HCT116 (cell line): ENCODE measurements at places on chromosomes 1 and 21.
A peak's percentile ranks its signal among the peaks of the same experiment; 100 is the strongest.

DNA sequence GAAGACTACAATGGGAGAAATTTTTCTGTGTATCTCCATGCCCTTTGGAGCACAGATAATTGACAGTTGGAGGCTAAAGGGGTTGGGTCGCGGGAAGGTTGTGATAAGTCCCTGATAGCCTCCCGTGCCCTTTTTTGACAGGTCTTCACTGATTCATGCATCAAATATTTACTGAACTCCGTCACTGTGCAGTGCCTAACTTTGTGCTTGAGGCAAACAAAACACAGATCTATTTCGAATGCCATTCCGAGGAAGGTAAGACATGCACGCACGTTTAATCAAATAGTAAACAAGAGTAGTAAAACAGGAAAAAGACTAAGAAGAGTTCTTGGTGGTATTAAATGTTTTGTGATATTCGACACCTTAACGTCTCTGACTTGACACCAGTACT is 494 bp upstream of the PIP5K1A start:
- no peak for DNase-seq

GRCh38 chr1:112882271-112882744 is 73.7 kb downstream of the SLC16A1 start:
- no peak for DNase-seq

GRCh38 chr1:240164742-240165141 is 73.1 kb downstream of the FMN2 start:
- DNase-seq, result no peak

DNA sequence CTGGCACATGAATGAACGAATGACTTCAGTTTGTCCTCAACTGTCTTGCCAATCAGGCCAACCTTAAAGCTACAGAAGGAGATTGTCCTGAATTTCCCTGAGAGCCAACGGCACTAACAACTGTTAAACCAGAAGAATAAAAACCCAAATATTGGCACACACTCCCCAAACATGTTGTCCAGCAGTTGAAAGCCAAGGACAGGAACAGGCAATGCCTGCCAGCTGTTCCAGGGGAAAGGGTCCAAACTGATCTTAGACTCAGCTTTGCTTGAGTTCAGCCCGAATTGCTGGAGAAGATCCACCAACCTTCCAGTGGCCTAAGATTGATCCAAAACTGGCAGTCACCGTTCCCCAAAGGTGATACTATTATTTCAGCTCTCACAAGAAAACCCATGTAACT is 22.4 kb upstream of the AHCTF1 start:
- no peak for DNase-seq

DNA sequence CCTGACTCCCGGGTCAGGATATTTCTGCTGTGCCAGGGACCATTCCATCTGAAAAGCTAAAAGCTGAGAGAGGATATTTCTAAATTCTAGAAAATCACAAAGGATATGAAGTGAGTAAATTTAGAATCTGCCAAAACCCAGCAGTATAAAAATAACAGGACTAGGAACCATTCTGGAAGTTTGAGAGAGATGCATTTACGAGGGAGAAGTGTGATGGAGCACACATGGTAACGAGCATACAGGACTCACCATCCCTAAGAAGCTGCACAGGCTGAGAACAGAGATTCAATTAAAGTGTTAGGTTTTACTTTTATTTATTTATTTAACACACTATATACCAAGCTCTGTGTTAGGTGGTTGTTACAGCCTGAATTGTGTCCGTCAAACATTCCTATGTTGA is 116.3 kb downstream of the GLUL start:
- DNase-seq, result no peak

- no peak for DNase-seq
Observed at GRCh38 chr1:58031416-58031815, 515.1 kb downstream of the OMA1 start.

DNA sequence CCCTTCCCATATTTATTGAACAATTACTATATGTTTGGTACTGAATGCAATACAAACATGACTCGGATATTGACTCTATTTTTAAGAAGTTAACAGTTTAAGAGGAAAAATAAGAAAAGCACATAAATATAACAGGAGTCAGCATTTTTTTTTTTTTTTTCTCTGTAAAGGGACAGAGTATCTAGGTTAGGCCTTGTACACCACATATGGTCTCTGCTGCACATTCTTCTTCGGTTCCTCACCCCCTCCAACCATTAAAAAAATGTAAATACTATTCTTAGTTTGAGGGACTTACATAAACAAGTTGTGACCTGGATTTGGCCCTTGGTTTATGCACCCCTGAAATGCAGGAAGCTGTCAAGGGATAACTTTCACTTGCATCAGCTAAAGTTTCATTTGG is 40.4 kb downstream of the PHC2 start:
- DNase-seq, result no peak

DNA sequence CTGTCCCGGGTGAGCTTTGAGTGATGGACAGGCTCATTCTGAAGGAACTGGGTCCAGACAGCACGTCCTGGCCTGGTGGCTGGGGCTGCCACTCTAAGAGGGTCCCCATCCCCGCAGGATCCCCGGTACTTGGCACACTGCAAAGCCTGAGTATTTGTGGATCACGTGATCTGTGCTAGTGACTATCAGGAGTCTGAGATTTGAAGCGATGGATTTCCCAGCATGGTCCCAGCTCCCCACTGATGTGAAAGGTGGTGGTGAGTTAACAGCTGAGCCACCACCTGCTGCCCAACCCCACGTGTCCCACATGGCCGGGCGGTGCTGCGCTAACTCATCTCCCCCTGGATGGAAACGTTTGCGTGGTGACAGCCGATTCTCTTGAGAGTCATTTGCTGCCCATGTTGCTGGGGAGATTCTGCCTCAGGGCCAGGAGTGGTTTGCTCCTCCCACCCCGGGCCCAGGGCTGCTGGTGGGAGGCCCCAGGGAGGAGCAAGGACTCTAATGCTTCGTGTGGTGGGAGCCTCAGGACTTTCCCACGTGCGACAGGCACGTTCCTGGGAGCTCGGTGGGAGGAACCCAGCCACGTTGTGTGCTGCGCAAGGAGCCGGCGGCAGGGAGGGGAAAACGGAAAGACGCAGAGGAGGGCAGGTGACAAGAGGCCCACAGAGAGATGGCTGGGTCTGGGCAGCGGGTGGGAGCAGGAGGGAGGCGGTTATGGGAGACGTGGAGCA is 15.1 kb downstream of the FAAP20 start:
- DNase-seq, result no peak

DNA sequence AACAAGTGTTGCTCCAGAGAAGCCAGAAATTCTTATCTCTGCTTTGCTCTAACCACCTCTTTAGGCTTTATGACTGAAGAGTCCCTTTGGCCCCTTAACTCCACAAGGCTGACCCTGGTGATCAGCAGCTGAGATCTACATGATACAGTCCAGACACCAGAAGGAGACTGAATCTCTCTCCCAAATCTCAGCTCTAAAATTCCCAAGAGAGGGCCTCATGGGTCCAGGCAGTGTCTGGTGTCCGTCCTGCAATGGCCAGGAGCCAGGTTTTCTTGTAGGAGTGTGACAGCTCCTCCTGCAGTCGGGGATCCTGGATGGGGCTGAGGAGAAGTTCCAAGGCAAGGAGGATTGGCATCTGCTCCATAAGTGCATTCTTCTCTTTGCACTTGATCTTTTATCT is 35.3 kb downstream of the L1TD1 start:
- DNase-seq, result no peak

DNA sequence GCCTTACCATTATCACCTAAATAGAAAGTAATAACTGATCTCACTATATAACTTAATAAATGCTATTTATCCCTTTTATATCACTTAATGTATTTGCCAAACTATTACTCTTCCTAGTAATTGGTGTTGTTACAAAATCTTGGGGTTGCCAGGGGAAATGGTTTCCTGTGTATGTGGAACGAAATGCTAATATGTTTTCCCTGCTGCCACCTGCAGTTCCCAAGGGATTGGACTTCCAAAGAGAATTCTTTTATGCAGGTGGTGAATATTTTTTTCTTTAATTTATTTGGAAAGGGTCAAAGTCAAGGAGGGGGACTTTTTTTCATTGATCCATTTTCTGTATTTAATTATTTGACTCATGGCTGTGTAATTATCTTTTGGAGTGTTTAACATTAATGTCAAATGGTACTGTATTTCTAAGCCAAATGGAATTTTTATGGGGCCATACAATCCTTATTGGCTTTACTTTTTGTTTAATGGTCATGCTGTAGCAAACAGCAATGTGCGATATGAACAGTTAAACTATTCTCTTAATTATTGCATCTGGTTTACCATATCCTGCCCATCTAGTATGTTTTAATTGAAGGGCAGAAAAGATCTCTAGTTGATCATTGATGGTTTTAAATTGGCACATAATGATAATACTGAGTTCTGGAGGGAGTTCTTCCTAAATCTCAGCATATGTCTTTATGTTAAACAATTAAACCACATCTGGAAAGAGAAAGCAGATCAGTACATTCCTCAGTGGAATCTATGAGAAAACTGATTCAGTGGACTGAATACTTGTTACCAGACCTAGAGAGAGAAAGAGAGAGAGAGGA is 486.3 kb downstream of the TTLL7 start:
- DNase-seq, result no peak

GRCh38 chr1:42963378-42964043 is 4.8 kb upstream of the SLC2A1 start:
- no peak for DNase-seq

DNA sequence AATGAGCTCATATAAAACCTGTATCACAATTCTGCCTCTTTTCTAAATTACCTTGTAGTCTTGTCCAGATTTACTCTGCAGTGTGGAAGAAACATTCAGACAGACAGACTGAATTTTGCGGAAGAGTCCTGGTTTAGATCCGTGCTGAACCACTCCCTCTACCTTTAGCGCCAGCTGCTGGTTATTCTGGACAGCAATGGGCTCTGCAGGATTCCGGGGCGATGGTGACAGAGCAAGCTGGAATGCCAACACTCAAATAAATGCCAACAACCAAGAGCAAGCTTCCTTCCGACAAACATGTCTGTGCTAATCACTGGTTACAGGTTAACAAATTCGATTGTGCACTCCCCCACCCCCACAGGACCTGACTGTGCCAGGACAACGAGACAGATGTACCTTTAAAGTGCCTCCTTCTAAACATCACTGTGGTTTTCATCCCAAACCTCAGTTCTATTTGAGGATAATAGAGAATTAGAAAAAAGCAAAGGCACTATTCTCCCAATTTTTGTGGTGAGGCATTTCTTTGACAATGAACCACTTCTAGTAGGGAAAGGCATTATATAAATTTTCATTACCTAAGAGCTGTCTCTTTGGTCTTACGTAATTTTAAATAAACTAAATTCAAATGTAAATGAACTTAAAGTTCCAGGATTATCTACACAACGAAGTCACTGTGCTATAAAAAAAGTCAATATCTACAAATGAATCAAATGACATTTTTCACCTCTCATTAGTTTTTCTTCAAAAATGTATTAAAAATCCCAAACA is 90.4 kb downstream of the INTS7 start:
- DNase-seq, result no peak

DNA sequence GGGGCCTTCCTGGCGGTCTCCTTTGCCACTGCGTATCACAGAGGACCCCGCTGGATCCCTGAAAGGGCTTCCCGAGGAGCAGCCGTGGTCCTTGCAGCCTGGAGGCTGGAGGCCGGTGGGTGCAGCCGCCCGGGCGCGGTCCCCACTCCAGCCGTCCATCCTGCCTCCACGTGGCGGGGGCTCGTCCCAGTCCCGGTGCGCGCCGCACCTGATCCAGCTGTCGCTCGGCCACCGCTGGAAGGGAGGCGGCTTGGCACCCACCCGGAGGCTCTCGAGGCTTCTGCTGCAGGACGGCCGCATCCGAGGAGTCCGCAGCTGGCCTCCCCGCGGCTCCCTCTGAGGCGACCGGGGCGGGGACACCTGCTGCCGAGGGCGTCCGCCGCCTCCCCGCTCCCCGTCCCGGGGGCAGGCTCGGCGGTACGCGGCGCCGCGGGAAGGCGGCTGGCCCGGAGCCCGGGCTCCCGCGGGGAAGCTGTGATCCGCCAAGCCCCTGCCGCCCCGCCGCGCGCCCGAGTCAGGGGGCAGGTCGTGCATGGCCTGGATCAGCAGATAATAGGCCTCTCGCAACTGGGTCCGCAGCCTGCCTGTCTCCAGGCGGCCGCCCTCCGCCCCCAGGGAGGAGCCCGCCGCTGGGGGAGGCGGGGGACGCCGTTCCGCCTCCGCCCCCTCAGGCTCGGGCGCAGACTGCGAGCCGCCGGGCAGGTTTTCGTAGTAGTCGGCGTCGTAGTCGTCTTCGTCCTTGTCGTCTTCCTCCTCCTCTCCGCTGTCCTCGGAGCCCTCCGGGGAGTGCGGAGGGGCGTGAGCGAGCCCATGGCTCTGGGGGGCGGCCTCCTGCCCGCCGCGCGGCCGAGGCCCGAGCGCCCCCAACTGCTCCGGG is at the start of gene SYDE2:
TSS of gene SYDE2 (minus strand) at position 554 of the 877 bp plus-strand sequence. CDS start at position 534, 20 bp downstream.
- DNase-seq, result no peak

- peak; percentile 57 for DNase-seq
Observed at GRCh38 chr1:33007190-33008050, 29.3 kb downstream of the AK2 start.

DNA sequence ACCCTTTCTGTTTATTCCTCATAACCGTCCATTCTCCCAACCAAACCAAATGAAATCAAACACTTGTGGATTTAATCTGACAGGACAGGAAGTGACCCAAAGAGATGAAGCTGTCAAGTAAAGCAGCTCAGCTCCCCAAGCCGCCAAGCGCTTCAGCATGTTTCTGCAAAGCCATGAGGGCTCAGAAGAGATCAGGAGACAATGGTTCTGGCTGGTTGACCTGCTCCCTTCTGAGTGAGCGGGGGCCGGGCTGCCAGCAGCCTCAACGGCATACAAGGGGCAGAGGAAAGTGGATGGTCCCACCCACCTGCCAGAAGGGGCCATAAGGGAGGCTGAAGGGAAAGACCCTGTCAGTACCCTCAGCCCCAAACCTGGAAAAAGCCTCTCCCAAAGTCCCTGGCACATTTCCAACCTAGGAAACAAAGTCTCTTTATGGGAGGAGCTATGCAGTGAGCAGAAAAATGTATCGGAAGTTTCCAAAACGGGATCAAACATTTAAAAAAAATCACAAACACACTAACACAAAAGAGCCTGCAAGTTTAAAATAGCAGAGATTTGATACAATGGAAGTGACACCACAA is 45.4 kb downstream of the SLC45A1 start:
- no peak for DNase-seq

GRCh38 chr1:15620155-15620545 is 2.9 kb downstream of the DDI2 start:
- DNase-seq, result no peak

DNA sequence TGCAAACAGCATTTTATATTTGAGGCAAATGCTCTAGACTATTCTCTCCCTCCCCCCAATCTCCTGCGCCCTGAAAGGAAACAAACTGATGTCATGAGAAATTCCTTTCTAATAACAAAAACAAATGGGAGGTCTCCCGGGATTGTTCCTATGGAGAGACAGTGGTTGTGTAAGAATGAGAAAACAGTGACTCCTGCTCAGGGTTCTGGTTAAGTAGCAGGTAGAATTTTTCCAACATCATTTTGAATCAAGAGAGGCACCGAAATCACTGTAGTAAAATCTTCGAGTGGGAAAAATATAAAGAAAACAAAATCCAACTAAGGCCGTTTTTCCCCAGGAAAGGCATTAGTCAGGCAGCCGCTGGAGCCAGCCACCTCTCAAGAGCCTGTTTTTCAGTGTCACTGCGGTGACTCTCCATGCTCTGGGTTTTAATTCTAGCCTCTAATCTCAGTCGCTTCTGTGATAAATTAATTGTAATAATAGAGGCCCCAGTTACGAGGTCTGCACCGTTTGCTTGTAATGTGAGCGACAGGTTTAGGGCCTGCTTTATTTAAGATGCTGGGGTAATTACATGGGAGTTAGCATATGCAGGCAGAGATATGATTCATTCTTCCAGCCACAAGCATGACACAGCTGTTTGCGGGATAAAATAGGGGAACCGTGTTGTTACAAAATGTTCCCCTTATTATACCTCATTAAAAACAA is 80.3 kb downstream of the RNF220 start:
- DNase-seq, result no peak
